Tibial artery (tissue), 4 donors: ENCODE measurements at places on chromosomes 1 and 21.

- H3K4me1 ChIP-seq = peaks cover 10% of the 10 kb centered on the region
- no peak for DNase-seq
- no peaks in the 10 kb centered on the region for H3K36me3 ChIP-seq
- no peak overlapping the region for H3K27ac ChIP-seq
Measured at GRCh38 chr1:43764581-43764980, 57.2 kb downstream of the ST3GAL3 start.

DNA sequence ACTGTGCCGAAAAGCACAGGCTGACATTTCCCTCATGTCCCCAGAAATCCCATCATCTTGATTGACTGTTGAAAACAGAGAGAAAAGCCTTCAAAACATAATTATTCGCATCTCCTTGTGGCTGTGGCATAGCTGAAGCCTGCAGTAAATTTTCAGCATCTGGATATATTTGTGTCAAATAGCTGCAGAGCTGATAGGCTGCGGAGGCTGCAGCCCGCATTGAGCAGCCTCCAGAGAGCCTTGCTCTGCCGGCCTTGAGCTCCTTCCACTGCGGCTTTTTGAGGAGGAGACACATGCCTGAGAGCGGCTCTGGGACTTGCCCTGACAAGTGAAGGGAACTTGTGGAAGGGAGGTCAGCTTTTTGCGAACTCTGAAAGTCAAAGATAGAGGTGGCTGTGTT is 144.7 kb downstream of the RYR2 start:
- DNase-seq = no peak
- H3K27ac ChIP-seq = peak overlapping the region; percentile 0
- H3K27me3 ChIP-seq = no peaks in the 10 kb centered on the region
- peak overlapping the region; percentile 2 for H3K4me3 ChIP-seq
- H3K4me1 ChIP-seq = peaks cover 11% of the 10 kb centered on the region
- H3K36me3 ChIP-seq = no peaks in the 10 kb centered on the region

- no peaks in the 10 kb centered on the region for H3K4me1 ChIP-seq
- no peaks in the 10 kb centered on the region for H3K36me3 ChIP-seq
- no peak overlapping the region for H3K4me3 ChIP-seq
- no peaks in the 10 kb centered on the region for H3K27me3 ChIP-seq
- no peak for DNase-seq
Measured at GRCh38 chr1:219067350-219067712, 106.3 kb upstream of the LYPLAL1 start.

DNA sequence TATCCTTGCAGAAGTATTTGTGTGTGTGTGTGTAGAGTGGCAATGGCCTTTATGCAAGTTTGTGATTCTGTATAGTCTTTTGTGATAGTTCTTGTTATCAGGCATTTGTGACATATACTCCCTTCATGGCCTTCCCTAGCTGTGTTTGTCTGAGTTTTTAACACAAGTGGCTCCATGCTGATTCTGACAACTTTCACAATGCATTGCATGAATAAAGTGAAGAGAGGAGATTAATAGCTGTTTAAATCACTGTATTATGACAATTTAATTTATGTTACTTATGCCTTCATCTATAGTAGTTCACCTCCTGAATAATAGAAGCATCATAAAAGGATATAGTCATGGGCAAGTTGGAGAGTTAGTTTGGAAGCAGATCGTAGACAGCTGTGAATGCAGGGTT is 17.2 kb upstream of the MCOLN3 start:
- no peak overlapping the region for H3K27ac ChIP-seq
- H3K27me3 ChIP-seq = no peaks in the 10 kb centered on the region
- DNase-seq = no peak
- no peaks in the 10 kb centered on the region for H3K36me3 ChIP-seq

GRCh38 chr21:35521852-35522505 is 472.9 kb upstream of the RUNX1 start:
- no peaks in the 10 kb centered on the region for H3K27me3 ChIP-seq
- H3K4me3 ChIP-seq = no peak overlapping the region
- no peaks in the 10 kb centered on the region for H3K4me1 ChIP-seq
- DNase-seq = no peak

GRCh38 chr1:17515902-17516301 is 23.6 kb upstream of the ARHGEF10L start:
- H3K4me3 ChIP-seq = no peak overlapping the region
- H3K27me3 ChIP-seq = no peaks in the 10 kb centered on the region
- no peak overlapping the region for H3K27ac ChIP-seq
- DNase-seq = no peak

DNA sequence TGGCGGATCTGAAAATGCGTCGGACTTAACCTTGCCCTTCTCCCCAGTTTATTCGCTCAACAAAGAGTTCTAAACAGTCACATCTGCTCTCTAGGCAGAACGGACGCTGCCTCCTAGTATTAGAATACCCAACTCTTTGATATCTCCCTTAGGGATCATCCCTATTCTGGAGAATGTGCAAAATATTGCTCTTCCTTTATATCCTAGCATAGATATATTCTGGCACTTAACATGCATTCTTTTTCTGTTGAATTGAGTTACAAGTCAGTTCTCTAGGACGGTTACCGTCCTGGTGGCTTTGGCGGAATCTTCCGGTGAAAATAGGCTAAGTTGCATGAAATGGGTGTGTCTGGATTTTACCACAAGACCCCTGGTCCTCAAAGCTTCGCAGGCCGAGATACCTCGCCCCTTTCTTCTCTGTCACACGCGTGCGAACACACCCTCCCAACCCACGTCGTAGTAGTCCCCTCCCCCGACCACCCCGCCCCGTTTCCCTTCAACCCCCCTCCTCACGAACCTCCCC is 501 bp upstream of the DNAJC6 start:
- DNase-seq = no peak
- no peak overlapping the region for H3K27ac ChIP-seq
- H3K36me3 ChIP-seq = no peaks in the 10 kb centered on the region
- H3K4me3 ChIP-seq = peak overlapping the region; percentile 55

- no peak for DNase-seq
- H3K36me3 ChIP-seq = no peaks in the 10 kb centered on the region
- H3K4me1 ChIP-seq = peaks cover 8% of the 10 kb centered on the region
- no peak overlapping the region for H3K27ac ChIP-seq
Measured at GRCh38 chr1:2590233-2591141, 3.9 kb downstream of the PRXL2B start.

DNA sequence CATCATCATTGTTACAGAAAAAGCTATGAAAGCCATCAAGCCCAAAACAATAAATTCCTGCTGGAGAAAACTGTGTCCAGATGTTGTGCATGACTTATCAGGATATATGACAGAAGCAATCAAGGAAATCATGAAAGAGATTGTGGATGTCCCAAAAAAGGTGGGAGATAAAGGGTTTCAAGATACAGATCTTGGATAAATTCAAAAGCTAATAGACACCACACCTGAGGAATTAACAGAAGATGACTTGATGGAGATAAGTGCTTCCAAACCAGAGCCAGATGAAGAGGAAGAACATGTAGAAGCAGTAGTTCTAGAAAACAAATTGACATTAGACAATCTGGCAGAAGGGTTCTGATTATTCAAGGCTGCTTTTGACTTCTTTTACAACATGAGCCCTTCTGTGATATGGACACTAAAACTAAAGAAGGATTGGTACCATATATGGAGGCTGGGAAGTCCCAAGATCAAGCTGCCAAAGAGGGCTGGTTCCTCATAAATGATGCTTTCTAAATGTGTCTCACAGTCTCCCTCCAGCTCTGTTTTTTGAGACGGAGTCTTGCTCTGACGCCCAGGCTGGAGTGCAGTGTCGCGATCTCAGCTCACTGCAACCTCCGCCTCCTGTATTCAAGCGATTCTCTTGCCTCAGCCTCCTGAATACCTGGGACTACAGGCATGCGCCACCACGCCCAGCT is 32.1 kb upstream of the LRIG2 start:
- no peaks in the 10 kb centered on the region for H3K4me1 ChIP-seq
- H3K27me3 ChIP-seq = no peaks in the 10 kb centered on the region
- no peak overlapping the region for H3K4me3 ChIP-seq
- H3K36me3 ChIP-seq = no peaks in the 10 kb centered on the region
- H3K27ac ChIP-seq = no peak overlapping the region

DNA sequence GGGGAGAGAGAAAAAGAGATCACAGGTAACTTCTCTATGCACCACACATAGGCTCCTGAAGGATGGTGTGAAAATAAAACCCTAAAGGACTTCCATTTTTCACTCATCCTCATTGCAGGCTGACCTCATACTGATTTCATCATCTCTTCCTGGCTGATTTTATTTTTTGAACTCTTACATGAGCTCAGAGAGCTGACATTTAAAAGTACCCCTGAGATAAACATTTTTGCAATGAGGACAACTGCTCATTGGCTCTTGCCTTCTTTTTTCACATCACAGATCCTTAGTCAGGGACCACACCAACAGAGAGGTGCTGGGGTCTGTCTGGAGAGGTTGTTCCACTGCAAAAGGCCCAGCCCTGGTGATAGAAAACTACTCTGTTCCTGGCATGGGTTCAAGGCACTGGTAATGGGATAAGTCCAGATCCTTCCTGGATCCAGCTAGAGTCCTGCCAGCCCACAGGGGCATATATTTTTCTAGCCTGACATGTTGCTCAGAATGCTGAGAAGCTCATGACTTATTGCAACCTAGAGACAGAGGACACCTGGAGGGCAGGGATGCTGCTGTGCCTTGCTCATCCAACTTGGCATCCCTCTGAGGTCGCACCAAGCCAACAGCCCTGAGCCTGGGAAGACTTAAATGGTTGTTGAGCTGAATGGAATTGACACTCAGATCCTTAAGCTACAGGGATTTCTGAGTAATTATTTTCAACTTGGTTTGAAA is 360.0 kb downstream of the HHAT start:
- no peak for DNase-seq
- no peak overlapping the region for H3K27ac ChIP-seq
- no peaks in the 10 kb centered on the region for H3K27me3 ChIP-seq
- H3K4me3 ChIP-seq = no peak overlapping the region
- H3K4me1 ChIP-seq = no peaks in the 10 kb centered on the region
